ENCODE measurements at places on chromosomes 2 and 18.
A peak's percentile ranks its signal among the peaks of the same experiment; 100 is the strongest.

DNA sequence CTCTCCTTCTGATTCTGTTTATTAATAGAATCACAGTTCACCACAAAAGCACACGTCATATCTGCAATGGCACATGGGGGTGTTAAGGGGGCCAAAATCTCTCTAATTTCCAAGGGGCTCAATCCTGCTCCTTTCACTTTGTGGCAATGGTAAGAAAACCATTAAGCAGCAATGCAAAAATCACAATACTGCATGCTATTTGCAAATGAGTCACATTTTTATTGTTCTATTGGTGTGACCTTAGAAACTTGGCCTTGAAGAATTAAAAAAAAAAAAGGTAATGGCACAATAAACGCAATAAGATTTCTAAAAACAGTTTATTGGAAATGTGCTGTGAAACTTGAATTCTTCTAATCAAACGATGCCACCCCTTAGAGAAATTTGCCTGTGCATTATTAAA, 251.5 kb downstream of the ZNF521 start:
- DNase-seq, result no peak

- DNase-seq, result peak; percentile 82
Measured at GRCh38 chr2:84880645-84881521, at the start of gene TRABD2A. TRABD2A (minus strand) TSS chr2:84881084; CDS start chr2:84881039, 45 bp downstream.

- DNase-seq, result no peak
Measured at GRCh38 chr2:237863689-237864443, 4.4 kb downstream of the RAMP1 start.

GRCh38 chr2:181076658-181077057, 96.3 kb downstream of the UBE2E3 start:
- DNase-seq, result no peak

DNA sequence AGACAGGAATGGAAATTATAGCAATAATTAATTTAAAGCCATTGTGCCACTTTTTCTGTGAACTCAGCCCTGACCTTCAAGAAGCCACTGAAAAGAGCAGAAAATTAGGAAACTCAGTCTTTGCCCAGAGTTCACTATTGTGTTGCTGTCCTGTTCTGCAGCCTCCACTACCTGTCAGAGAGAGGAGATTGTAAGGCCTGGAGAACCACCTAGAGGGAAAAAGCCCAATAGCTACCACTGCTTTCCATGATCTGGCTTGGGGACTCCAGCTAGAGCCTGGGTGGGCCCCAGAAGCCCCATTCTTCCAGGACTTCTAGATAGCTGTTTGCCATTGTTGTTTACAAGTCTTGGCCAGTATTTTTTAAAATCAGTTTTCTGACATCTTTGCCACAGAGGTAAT, 176.1 kb upstream of the KLF7 start:
- DNase-seq, result no peak

DNA sequence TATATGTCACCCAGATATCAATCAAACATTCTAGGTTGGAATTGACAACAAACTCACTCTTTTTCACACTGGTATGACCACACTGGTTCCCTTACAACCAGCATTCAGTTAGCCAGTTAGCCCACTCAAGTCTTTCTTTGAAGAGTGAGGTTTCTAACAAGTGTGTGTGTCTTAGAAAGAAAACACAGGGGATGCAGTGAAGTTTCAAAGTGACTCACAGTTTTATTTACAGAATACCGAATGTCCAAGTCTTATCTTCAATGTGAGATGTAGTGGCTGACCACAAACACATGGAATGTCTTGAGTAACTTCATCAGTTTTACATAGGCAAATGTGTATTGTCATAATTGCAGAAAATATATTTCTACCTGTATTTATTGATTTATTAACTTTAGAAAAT, 274.7 kb upstream of the HNMT start:
- DNase-seq, result no peak

DNA sequence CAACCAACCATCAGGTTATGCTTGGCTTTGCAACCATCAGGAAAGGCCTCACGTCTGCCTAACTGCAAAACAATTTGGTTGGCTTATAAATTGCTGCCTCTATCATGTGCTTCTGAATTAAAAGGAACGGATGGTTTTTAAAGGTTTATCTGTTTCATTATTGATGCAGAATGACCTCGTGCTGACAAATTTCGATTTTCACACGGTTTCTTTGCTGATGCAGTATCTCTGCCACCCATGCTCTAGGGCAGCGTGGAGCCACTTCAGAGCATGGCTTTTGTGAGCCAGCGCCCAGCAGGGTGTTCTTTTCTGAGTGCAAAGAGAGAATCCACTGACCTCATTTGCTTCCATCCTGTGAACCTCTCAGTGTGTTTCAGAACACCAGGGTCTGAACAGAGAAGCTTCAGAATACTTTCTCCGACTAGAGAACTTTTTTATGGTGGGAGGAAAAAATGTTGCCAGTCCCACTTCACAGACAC, 143.1 kb upstream of the L3MBTL4 start:
- DNase-seq, result no peak
